Naive thymus-derived CD8-positive, alpha-beta T cell (primary cell): ENCODE measurements at places on chromosomes 6 and 20.

DNA sequence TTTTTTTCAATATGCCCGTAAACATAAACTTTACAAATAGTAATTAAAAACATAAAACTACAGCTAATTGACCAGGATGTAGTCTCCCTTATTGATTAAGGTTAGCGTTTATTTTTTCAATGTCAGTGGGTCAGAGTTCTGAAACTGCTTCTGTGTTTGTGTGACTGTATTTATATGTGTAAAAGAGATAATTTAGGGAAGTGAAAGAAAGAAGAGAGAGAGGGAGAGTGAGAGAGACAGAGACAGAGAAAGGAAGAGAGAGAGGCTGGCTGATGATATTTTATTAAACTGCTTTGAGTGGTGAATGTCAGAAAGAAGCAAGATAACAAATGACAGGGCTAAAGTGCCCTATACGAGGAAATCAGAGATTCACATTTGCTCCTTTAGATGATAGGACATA is 266.1 kb upstream of the PTCHD4 start:
- DNase-seq = no peak

GRCh38 chr6:39530201-39530759 is 194.9 kb downstream of the KIF6 start:
- DNase-seq = no peak

DNA sequence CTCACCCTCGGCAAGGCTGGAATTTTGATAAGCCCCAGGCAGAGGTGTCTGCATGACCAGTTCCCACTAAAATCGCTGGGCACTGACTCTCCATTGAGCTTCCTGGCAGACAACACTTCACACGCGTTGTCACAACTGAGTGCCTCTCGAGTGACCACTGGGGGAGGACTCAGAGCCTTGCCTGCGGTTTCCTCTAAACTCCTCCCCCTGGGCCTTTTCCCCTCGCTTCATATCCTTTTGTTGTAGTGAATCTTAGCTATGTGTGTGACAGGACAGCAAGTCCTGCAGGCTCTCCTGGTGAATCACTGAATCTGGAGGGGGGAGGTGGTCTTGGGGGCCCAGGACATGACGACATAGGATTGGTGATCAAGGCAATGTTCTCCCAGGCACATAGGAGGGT is 670.8 kb downstream of the PRKN start:
- no peak for DNase-seq

DNA sequence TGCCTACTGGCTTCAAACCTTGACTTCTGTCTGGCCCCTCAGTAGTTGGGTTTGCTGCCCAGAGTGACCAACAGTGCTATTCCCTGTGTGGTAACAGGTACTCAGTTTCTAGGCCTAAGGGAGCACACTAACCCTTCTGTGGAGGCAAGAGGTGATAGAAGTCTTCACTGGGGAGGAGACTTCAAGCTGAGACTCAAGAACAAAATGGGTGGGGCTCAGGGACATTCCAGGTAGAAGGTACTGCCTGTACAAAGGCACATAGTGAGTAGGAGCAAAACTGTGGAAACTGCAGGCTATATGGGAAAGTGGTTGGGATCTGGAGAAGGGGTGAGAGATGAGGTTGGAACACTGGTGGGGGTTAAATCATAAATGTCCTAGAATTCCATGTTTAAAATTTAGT is 2.3 kb upstream of the SCAND1 start:
- DNase-seq = no peak

DNA sequence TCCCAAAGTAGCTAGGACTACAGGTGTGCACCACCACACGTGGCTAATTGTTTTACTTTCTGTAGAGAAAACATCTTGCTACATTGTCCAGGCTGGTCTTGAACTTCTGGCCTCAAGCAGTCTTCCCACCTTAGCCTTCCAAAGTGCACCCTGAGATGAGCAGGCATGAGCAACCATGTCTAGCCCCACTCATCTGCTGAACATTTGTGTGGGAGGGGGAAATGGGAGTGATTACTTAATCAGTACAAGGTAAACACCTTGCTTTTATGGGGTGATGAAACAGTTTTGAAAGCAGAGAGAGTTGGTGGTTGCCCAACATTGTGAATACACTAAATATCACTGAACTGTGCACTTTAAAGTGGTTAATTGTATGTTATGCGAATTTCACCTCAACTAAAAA is 5.3 kb downstream of the APMAP start:
- no peak for DNase-seq

DNA sequence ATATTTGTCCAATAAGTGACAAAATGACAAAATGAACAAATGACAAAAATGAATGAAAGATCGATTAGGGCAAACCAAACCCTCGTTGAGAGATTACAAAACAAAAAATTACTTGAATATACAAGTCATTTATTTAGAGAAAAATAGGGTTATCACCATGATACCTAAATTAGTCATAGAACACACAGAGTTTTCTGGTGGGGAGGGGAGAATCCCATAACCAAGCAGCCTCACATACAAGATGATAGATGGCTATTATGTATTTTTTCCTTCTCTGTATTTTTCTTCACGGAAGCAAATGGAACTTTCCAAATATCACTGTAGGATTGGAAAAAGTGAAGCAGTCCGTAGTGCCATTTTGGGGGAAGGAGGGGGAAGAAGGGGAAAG is 28.5 kb upstream of the BMP6 start:
- DNase-seq = no peak

DNA sequence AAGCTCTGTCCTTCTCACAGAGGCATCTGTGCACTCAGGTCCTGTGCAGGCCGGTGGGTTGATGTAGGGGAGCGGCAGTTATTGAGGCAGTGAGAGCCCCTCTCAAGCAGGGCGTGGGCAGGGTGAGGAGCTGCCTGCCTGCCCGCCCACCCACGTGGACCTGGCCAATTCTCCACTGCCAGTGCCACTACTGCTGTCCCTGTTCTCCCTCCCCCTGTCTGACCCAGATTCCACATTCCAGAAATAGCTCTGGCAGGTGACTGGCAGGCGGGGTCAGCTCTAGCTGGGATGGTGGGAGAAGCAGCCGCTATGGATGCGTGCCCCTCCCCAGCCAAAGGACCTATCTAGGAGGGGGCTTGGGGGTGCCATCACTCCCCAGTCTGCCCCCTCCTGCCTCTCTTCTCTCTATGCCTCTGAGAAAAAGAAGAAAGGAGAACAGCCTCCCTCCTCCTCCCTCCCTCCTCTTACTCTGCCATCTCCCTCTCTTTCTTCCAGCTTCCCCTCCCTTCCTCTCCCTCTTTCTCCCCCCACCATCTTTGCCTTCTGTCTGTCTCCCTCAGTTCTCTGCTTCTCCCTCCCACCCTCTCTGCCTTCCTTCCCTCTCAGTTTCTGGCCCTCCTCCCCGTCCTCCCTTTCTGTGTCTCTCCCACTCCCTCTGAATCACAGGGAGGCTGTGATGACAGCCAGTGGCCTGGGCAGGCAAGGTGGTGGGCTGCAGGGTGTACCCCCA is 86.5 kb upstream of the MYL9 start:
- DNase-seq = no peak

DNA sequence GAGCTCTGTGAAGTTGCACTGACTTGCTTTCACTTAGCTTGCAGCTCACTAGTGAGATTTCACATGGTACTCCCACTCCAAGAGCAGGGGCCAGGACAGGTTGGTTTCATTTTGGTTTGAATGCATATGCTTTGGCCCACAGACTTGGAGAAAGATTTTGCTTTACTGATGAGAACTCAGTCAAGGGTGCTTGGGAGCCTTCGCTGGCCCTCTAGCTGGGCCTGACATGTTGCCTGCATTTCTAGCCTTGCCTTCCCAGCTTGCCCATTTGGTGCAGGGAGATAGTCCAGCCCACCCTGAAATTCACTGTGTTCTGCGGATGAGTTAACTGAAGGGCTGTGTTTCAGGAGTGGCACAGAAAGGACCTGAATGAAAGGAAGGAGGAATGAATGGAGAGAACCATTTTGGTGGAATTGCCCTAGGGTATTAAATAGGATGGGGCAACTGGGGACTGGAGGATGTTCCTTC is 1.9 kb downstream of the SGK1 start:
- DNase-seq = no peak

- DNase-seq = no peak
Measured at GRCh38 chr6:163857421-163857820, 442.9 kb downstream of the QKI start.

DNA sequence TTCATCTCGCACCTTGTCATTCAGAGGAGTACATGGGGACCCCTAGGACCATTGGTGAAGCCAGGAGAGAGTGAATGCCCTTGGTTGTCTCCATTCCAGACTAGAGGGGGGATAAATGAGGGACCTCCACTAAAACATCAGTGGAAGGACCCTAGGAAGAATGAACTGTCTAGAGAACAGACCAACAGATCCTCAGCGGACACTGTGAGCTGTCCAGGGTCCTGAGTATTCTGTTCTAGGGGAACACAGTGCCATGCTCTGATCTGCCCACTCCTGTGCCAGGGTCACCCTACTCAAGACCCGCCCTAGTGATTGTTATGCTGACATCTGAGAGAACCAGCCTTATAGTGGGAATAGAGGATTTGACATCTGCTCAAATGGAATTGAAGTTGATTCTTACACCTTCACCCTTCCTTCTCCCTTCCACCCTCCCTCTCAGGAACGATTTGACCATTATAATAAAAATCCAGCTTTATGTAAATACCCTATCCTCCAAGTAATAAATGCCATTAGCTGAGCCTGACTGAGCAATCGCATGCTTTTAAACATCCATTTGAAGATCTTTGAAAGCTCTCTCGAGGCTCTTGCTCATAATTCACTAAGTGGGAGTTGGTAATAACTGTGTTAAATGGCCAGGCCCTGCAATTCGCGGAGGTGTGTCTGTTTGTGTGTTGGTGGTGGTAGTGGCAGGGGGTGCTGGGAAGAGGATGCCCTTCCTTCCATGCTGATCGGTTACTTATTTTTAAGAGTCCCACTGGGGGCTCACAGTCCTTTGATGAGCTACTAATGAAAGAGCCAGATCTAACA is 43.6 kb upstream of the SLC32A1 start:
- peak; percentile 24 for DNase-seq

DNA sequence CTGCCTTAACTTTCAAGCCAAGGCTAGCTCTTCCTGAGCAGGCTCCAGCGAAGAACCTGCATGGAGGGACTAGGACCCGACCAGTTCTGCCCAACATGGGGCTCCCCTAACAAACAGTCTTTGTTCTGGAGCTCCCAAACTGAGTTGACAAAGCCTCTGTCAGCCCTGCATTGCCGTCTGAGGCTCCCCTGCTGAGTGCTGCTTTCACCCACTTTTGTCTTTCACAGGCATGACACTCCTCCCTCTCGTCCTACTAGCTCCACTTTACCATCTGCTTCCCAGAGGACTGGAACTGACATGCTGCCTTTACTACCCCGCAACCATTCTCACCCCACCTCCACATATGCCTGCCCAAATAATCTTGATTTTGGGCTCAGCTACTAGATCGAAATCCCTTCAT is 45.1 kb upstream of the B4GALT5 start:
- no peak for DNase-seq

- DNase-seq = no peak
Measured at GRCh38 chr6:131937703-131938631, 13.2 kb downstream of the CCN2 start.
